ENCODE measurements at places on chromosomes 2 and 18.

DNA sequence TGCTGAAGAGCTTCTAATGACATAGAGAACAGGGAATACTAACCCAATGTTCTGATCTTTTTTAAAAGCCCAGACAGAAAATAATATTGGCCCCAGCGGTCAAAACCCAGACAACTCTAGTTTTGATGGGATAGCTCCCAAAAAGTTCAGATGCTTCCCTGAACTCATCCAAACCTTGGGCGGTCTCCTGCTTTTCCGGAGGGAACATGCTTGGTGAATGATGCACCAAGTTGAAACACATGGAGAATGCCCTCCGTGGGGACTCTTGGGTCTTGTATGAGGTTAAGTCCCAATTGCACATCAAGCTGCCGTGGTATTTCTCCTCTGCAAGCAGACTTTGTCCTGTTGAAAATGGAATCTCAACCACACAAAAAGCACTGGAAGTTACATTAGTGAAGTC lies 120.7 kb upstream of the CTAGE1 start:
- no peak for DNase-seq

GRCh38 chr2:217279556-217279955 lies 419.7 kb upstream of the TNP1 start:
- peak; percentile 96 for DNase-seq

- DNase-seq, result no peak
These were observed 155.4 kb downstream of the FAM210A start for GRCh38 chr18:13570856-13571495.

- peak; percentile 79 for DNase-seq
These were observed 149.3 kb downstream of the FAM124B start for GRCh38 chr2:224252631-224253030.

DNA sequence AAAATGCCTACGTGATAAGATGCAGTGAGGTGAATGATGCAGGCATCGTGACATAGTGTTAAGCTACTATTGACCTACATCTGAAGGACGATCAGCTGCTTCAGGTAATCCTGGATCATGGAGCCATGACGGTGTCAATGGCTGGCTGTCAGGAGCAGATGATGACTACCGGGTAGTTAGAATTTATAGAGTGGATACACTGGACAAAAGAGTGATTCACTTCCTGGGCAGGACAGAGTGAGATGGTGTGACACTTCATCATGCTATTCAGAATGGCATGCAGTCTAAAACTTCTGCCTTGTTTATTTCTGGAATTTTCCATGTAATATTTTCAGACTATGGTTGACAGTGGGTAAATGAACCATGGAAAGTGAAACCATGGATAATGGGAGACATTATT lies 29.5 kb downstream of the METTL8 start:
- DNase-seq, result peak; percentile 82

DNA sequence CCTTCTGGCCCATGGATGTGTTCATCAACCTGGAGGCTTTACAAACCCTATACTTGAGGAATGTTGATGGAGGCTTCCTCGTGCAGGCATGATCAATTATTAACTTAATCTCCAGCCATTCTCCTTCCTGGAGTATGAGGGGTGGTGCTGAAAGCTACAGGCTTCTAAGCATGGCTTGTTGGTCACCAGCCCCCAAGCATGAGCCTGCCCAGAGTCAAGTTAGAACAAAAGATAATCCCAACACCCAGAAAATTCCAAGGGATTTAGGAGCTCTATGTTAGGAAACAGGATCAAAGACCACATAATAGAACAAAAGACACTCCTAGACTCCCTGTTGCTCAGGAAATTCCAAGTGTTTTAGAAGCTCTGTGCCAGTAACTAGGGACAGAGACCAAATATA lies 63.1 kb downstream of the FAM171B start:
- no peak for DNase-seq

DNA sequence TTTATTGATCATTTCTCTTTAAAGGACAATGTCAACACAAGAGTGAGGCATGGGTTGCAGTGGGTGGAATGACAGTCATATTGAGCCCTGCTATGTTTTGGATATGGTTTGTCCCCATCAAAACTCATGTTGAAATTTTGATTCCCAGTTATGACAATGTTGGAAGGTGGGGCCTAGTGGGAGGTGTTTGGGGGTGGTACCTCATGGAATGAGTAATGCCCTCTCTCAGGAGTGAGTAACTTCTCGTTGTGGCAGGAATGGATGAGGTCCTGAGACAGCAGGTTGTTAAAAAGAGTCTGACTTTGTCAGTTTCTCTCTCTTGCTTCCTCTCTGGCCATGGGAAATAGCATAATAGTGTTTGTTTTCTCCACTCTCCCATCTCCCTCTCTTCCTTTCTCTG lies 345.3 kb downstream of the DCC start:
- no peak for DNase-seq

DNA sequence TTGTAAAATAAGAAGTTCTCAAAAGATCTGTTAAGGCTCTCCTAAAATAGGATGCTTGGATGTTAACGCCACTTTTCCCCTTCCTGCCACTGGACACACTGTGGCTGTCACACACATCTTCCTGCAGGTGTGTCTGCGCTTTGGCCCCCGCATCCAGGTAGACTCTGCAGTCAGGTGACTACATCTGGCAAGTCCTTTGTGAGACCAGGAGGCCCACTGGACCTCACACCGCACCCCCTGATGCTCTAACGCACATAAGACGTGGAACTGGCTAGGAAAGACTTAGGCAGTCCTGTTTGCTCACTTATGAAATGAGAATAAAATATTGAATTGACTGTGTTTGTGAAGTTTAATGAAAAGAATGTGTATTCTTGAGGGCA lies 67.6 kb upstream of the PXDN start:
- no peak for DNase-seq

- peak; percentile 41 for DNase-seq
These were observed 24.0 kb upstream of the TMEM37 start for GRCh38 chr2:119407430-119408220.

DNA sequence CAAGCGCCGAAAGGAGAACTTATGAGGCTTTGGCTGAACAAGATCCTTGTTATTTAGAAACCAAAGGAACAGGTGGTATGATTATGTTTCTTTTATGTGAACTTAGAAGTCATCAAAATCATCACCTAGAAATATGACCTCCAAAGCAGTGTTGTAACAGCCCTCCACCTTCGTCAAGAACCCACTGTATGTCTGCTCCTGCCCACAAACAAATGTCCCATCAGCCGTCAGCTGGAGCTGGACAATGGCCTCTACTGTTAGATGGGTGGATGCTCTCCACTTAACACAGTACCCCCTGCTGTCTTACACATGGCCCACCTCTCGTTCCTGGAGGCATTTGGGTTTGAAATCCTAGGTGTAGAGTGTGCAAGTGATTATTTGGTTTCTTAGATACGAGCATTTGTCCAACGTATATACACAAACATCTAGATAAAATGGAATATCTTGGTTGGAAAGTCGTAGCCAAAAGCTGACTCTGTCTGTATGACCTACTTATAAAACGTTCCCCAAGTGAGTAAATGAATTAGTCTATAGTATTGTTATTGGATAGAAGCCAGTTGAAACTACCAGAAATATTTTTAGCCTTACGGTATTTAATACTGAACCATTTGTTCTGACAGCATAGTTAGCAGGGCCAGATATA lies 113.0 kb downstream of the CRIM1 start:
- peak; percentile 76 for DNase-seq

DNA sequence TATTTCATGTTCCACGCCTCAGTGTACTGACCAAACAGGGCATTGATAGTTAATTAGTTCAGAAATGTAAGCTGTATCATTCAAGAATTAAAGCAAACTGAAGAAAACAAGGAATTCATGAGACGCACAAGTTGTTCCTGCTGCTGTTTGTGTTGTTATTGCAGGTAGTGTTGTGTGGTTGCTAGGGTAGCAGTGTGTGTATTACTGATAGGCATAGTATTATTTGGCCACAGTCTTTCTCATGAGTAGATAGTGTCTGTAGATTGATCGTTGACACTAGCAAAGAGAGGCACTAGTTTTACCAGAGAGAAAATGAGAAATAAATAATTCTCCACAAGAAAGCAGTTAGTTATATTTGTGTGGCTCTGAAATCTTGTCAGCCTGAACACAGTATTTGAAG lies 548.6 kb downstream of the LRP1B start:
- DNase-seq, result no peak

GRCh38 chr2:120589771-120590608 lies 145.7 kb upstream of the GLI2 start:
- DNase-seq, result peak; percentile 93

DNA sequence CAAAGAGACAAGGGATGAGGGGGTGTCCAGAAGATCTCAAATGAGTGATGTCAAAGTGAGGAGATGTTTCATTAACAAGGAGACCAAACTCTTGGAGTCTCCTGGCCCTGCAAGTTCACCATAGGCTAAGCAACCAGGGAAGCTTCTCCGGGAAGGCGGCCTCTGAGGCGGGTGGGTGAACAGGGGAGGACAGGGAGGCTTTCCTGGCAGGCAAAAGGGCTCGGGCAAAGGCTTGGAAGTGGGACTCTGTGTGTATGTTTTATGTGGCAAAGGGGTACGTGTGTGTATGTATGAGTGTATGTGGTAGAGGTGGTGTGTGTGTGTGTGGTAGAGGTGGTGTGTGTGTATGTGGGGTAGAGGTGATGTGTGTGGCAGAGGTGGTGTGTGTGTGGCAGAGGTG lies 163.9 kb downstream of the DYSF start:
- no peak for DNase-seq

GRCh38 chr2:52622266-52622665 lies 1145.3 kb upstream of the CHAC2 start:
- DNase-seq, result no peak

- DNase-seq, result no peak
These were observed 641.7 kb downstream of the NR4A2 start for GRCh38 chr2:155690785-155691184.

DNA sequence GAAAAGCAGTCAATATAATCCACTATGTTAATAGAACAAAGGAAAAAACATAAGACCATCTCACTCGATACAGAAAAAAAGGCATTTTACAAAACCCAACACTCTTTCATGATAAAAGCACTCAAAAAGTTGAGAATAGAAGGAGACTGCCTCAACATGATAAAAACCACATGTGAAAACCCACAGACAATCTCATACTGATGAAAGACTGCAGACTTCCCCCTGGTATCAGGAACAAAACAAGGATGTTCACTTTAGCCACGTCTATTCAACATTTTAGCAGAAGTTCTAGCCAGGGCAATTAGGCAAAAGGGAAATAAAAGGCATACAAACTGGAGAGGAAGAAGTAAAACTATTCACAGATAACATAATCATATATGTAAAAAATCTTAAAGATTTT lies 285.9 kb downstream of the EIPR1 start:
- DNase-seq, result no peak

DNA sequence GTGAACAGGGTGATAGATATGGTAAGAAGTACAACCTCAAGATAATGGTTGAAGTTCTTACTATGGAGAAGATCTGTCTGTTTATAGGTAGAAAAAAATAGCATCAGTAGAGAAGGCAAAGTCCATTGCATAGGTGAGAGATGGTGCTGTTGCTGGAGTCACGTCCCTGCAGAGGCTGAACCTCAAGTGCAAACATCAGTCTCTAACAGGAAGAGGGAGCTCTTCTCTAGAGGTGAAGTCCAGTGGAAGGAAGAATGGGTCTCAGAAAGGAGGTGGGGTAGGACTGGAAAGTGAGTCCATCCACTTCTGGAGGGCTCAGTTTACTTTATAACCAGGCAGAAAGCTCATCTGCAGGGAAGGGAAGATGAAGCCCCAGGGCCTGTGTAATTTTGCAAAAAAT lies 337.7 kb downstream of the MEIS1 start:
- DNase-seq, result no peak

GRCh38 chr2:232345251-232345650 lies 33.3 kb upstream of the ALPP start:
- DNase-seq, result no peak

DNA sequence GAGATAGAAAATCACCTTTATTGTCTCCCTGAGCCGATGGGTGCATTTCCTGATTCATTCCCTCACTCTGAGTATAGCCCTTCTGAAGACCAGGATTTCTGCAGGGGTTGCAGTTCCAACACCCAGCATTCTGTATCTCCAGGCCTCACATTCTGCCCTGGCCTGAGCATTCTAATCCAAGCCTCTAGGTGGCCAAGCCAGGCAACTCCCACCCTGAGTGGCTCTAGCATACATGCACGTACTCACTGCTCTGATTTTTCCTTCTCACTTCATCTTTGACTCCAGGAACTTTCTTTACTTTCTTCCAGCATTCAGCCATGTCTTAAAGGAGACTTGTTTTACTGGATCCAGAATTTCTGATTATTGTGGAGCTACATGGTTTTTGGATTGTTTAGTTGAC lies 100.7 kb upstream of the STK39 start:
- peak; percentile 21 for DNase-seq

DNA sequence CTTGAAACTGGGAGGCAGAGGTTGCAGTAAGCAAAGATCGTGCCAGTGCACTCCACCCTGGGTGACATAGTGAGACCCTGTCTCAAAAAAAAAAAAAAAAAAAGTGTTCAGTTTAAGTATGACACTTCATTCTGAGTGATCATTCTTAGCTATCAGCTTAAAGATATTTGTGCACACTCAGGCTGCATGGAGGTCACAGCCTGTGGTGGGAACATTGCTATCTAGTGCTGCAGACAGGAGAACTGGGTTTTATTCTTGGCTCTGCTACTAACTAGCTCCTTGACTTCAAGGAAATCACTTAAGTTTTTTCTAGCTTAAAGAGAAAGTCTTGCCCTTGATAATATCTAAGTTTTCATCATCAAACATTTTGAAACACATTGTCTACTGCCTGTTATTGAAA lies 391.3 kb upstream of the CDH7 start:
- DNase-seq, result no peak

DNA sequence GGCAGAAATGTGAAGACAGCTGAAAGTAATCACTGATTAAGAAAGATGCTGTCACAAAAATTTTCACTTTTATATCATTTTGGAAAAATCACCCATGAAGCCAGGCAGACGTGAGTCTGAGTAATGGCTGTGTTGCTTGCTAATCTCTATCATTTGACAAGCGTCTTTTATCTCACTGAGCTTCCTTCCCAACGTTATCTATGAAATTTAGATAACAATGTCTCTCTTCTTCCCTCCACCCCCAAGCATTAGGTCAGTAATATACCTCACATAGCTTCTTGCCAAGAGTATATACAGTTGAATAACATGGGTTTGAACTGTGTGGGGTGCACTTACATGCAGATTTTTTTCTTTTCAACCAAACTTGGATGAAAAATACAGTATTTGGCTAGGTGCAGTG lies 388.6 kb upstream of the NRXN1 start:
- DNase-seq, result no peak

GRCh38 chr2:19810637-19811036 lies 91.1 kb downstream of the TTC32 start:
- no peak for DNase-seq
